Endothelial cell (in vitro differentiated cells): ENCODE measurements at places on chromosomes 11 and 22. TPM values are rescaled to one million over a fixed set of nuclear protein-coding genes. Genes with fewer than 3 reads are reported as not detected.

The APOL4 gene
- total RNA-seq = 4.4 TPM

The OR10V1 gene
- total RNA-seq = not detected

The PRR33 gene
- total RNA-seq = not detected

The NOX4 gene
- total RNA-seq = 11.5 TPM

The SEPTIN5 gene
- 2.3 TPM for total RNA-seq
